ENCODE measurements at places on chromosomes 16 and 17.

GRCh38 chr17:73802314-73802713 lies 158.1 kb upstream of the SDK2 start:
- no peak for DNase-seq

DNA sequence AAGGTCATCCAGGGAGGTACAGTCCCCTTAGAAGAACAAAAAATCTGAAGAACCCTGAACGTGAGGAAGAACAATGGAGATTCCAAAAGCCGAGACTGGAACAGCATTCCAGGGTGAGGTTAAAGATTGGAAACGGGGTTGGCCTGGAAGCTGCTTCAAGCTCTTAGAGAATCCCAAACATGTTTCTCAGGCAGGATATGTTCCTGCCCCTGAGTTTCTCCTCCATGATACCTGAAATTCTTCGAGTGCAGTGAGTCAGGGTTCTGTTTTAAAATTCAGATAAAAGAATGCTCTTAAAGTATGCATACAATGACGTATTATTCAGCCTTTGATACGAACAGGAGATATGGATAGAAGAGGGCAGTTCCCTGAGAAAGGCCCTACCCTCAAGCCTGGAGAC lies 293.1 kb downstream of the HS3ST3B1 start:
- no peak for DNase-seq

GRCh38 chr17:35969558-35970380 lies 11.5 kb downstream of the CCL16 start:
- peak; percentile 44 for DNase-seq

DNA sequence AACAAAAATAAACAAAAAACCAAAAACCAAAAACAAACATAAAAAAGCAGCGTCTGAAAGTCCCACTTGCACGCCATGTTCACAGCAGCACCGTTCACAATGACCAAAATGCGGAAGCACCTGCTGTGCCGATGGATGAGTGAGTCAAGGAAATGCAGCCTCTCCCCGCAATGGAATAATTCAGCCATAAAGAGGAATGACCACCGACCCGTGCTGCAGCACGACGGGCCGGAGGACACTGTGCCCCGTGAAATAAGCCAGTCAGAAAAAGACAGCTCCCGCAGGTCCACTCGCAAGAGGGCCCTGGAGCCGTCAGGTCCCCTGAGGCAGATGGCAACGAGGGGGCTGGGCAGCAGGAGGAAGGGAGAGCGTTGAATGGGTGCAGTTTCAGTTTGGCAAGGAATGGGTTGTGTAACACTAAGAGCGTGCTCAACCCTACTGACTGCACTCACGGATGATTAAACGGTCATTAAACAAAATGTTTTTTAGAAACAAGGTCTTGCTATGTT lies 5.1 kb downstream of the CLCN7 start:
- no peak for DNase-seq

DNA sequence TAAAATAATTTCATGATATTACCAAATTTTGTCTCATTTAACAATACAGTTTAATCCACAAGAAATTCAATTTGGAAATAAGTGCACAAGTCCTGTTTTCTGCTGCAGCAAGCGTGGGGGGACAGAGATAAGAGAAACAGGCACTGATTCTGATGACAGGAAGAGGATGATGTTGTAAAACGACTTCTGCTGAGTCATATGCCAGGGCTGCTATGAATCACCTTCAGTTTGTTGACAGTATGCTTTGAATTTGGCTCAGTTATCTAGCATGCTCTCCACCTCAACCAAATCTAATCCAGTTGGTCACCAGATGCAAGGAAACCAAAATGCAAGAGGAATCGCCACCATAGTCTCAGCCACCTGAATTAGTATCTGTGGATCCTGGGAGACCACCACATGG lies 244.1 kb upstream of the MON1B start:
- DNase-seq = no peak

GRCh38 chr16:85216522-85217375 lies 104.5 kb upstream of the CIBAR2 start:
- DNase-seq = no peak

DNA sequence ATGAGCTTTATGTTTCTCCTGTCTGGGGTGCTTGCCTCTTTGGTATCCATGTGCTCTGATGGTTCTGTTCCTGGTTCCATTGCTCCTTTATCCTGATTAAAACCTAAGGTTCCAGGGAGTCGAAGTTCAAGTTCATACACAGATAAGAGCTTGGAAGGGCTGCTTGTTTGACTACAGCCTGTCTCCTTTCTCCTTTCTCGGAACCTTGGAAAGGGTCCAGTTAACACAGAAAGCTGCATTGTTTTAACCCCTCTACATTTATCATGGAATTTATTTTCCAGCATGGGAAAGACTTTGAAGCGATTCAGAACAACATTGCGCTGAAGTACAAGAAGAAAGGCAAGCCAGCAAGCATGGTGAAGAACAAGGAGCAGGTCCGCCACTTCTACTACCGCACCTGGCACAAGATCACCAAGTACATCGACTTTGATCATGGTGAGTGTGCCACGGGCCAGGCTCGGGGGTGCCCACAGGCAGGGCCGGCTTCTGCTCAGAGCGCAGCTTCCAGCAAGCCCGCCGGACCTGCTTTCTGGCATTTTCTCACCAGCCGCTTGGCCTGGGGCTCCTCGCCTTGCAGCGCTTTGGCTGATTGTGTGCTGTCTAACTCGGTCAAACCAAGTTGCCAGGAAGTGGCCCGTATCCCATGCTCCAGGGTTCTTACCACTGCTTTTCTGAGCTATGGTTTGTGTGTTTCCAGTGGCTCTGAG lies 19.9 kb downstream of the CRAMP1 start:
- no peak for DNase-seq

- no peak for DNase-seq
Observed at GRCh38 chr17:30314474-30314873, 19.4 kb downstream of the TMIGD1 start.

- DNase-seq = no peak
Observed at GRCh38 chr17:74521701-74522201, 9.5 kb downstream of the CD300LB start.

GRCh38 chr16:85231959-85232358 lies 119.7 kb upstream of the CIBAR2 start:
- DNase-seq = no peak

DNA sequence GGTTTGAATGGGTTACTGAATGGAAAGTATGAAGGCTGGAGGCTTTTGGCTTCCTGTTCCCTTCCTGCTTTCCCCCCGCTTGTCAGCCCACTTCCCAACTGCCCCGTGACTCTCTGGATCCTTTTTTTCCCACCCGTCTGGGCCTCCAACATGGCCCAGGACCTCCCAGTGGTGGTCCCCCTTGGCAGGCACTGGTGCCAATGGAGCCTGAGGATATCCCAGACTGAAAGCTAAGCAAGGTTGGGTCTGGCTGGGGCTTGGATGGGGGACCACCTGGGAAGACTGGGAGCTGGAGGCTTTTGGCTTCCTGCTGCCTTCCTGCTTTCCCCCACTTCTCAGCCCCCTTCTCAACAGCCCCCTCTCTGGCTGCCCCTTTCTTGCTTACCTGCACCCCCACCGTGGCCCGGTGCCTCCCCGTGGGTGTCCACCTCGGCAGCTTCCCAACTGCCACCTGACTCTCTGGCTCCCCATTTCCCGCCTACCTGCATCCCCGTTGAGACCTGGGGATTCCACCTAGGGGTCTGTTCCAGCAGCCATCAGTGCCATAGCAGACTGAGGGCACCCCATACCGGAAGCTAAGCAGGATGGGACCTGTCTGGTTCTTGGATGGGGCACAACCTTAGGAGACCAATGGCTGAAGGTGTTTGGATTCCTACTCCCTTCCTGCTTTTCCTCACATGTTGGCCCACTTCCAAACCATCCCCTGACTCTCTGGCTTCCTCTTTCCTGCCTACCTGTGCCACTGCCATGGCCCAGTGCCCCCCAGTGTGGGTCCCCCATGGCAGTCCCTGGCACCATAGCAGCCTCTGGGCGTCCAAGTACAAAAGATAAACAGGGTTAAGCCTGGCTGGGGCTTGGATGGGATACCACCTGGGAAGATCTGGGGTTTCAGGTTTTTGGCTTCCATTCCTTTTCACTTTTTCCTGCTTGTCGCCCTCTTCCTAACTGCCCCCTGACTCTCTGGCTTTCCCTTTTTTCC lies 2295.3 kb downstream of the TP53TG3F start:
- no peak for DNase-seq

GRCh38 chr17:18959845-18960240 lies 7.9 kb downstream of the SLC5A10 start:
- DNase-seq = no peak

- peak; percentile 24 for DNase-seq
Observed at GRCh38 chr16:89602273-89602951, 11.0 kb upstream of the DPEP1 start.

GRCh38 chr16:57184887-57185445 lies 873 bp downstream of the PSME3IP1 start:
- DNase-seq = no peak

GRCh38 chr16:85461814-85462713 lies 151.1 kb upstream of the GSE1 start:
- DNase-seq = no peak

DNA sequence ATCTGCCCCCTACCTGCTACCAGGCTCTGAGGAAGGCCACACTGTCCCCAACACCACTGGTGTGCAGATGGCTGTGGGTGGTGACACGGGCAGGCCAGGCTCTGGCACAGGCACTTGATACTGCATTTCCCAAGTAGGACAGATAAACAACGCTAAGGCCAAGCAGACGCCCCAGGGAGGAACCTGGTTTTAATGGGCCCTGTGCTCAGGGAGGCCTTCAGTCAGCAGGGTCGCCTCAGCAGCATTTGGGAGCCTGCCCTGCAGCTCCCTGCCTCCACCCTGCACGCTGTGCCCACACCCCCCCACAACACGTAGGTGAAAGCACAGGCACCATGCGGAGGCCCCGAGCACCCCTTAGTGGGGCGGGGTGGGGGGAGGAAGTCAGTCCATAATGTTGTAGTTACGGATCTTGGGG lies 3.3 kb upstream of the FASN start:
- no peak for DNase-seq

DNA sequence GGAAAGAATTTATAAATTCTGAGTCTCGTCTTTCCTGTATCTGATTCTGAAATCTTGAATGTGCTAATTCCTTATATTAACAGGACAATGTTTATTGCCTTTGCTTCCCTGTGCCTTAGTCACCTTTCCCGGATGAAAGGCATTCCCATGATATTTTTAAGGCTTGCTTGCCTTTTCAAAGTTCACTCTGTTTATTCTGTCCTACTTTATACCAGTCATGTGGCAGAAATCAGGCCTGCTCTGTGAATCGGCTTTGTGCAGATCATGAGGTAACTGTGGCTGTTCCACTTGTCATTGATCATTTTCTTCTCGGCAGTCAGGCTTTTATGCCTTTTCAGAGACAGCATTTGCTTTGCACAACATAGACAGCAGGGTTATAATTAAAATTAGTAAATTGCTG lies 28.8 kb upstream of the ABCC11 start:
- no peak for DNase-seq

- no peak for DNase-seq
Observed at GRCh38 chr17:31074772-31075555, 19.8 kb upstream of the NF1 start.

DNA sequence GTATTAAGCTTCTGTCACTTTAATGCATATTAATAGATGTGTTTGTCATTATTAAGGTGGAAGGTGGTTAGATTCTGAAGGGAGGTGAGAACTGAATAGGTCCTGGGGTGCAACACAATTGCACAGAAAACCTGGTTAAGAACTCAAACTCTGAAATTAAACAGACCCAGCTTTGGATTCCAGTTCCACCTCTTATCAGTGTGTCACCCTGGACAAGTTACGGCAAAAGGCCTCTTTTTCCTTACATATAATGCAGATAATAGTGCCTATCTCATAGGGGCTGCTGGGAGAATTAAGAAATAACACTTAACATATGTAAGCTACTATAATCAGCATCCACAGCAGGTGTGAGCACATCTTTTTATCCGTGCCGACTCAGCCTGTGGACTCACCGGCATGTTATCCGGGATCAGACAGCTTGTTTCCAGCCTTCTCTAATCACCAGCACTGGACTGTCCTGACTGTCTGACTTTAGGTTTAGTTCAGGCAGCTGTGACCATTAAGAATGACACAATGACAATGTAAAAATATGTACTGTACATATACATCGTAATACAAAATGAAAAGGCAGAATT lies 31.4 kb downstream of the TEX2 start:
- DNase-seq = no peak

GRCh38 chr16:12611916-12612597 lies 191.6 kb downstream of the CPPED1 start:
- DNase-seq = no peak

- no peak for DNase-seq
Observed at GRCh38 chr17:29010586-29010985, 4.8 kb upstream of the SEZ6 start.

DNA sequence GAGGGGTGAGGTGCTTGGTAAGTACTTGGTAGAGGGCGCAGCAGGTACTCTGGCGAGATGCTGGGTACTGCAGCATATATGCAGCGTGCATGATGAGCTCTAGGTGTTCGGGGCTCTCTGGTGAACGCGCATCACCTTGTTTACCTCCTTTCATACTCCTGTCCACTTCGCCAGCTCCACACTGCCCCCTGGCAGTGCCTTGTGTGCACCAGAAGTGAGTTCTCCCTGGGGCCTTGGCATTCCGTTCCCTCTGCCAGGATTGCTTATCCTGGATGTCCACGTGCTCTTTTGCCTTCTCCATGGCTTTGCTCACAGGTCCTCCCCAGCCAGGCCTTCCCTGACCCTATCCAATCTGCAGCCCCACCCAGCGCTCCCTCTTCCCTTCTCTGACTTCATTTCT lies 154.2 kb downstream of the MRM1 start:
- no peak for DNase-seq

DNA sequence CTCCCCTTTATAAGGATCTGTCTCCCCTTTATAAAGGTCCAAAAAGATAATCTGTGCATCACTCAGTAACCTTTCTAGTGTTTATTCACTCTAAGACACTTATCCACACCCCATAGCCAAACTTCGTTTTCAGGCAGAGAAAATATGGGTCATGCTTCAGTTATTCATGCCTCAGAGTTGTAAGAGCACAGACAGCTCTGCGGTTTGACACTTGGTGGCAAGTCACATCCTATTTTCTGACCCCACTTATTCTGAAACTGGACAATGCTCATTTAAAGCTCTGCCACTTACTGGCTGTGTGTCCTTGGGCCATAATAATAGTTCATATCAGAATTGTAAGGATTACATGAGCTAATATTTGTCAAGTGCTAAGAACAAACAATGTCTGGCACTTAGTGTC lies 2.0 kb upstream of the KRTAP2-1 start:
- DNase-seq = no peak

GRCh38 chr17:57331423-57331822 lies 75.1 kb downstream of the MSI2 start:
- no peak for DNase-seq

DNA sequence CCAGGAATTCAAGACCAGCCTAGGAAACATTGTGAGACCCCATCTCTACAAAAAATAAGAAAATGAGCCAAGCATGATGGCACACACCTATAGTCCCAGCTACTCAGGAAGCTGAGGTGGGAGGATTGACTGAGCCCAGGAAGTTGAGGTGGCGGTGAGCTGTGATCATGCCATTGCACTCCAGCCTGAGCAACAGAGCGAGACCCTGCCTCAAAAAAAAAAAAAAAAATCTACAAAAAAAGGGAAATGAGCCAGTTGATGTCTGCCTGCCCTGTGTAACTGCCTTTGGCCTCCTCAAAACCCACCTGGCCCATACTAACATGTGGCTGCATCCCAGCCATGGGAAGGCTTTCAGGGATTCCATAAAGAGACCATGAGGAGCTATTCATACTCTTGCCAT lies 4.5 kb downstream of the RANBP10 start:
- no peak for DNase-seq

All from stimulated activated CD8-positive, alpha-beta memory T cell treated with anti-CD3 and anti-CD28 coated beads, Interleukin-2, amount 100 ng/mL, for 1 hour (primary cell).